Activated T-cell treated with anti-CD3 and anti-CD28 coated beads, Interleukin-2, amount 50 U/mL, for 72 hours (primary cell): ENCODE measurements at places on chromosomes 7 and 10. TPM values are rescaled to one million over a fixed set of nuclear protein-coding genes. Genes with fewer than 3 reads are reported as not detected.

DNA sequence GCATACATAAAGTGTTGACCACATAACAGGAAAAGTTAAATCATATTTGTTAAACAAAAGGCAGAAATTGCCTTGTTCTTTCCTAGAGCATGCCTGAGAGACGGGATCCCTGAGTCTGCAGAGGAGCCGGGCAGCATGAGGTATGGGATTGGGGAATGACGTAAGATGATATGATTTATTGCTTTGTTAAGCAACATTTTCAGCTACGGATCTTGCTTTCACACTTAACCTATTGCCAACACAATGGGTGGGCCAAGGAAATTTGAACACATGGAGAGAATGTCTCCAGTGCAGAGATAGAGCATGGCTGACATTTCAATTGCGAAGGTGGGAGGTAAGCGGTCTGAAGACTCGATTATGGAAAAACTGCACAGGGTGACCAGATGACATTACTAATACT lies 76.7 kb downstream of the EMX2 start:
- no peak overlapping the region for H3K27ac ChIP-seq
- H3K36me3 ChIP-seq = no peaks in the 10 kb centered on the region
- H3K27me3 ChIP-seq = peaks cover 57% of the 10 kb centered on the region
- H3K4me1 ChIP-seq = no peaks in the 10 kb centered on the region

- no peak within 1 kb of the TSS for H3K27ac ChIP-seq
- no peaks in the 10 kb centered on the region for H3K36me3 ChIP-seq
- DNase-seq = no peak
- H3K4me3 ChIP-seq = no peak within 1 kb of the TSS
- peaks cover 76% of the 10 kb centered on the region for H3K27me3 ChIP-seq
- peaks cover 4% of the 10 kb centered on the region for H3K4me1 ChIP-seq
These were observed at the start of gene PTF1A for GRCh38 chr10:23191764-23192711. TSS of gene PTF1A (plus strand) at chr10:23192312. CDS start at chr10:23192531, 219 bp downstream.

GRCh38 chr7:120989257-120990220 lies 1.0 kb downstream of the CPED1 start:
- no peak for DNase-seq
- H3K4me1 ChIP-seq = peaks cover 17% of the 10 kb centered on the region
- H3K36me3 ChIP-seq = peaks cover 2% of the 10 kb centered on the region
- H3K4me3 ChIP-seq = peak overlapping the region; percentile 76

- no peak overlapping the region for H3K4me3 ChIP-seq
- no peaks in the 10 kb centered on the region for H3K4me1 ChIP-seq
- H3K27me3 ChIP-seq = no peaks in the 10 kb centered on the region
- no peak overlapping the region for H3K27ac ChIP-seq
These were observed 8.2 kb downstream of the AP4M1 start for GRCh38 chr7:100109521-100110163.

DNA sequence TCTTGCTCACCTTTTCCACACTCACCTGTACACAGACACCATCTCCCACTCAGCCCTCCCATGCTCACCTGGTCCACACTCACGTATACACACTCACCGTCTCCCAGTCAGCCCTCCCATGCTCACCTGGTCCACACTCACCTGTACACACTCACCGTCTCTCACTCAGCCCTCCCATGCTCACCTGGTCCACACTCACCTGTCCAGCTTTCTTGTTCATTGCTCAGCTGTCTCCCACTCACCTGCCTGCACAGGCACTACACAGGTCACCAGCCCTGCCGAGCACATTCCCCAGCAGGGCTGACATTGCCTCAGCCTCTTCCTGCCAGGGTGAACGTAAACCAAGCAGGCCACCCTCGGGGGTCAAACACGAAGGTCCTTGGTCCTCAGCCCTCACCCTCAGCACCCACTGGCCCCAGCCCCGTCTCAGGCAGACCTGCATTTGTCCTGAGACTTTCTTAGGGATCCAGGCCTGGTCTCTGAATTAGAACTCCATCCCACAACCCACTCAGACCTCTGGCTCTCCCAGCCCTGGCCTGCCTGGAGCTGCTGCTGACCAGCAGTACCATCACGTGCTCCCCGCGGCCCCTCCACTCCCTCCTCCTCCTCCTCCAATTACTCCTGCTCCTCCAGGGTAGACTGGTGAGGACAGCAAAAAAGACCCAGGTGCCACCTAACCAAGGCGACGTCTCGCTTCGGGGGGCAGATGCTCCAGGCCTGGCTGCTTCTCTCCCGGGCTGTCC lies 12.8 kb upstream of the DNAAF5 start:
- no peak overlapping the region for H3K27ac ChIP-seq
- H3K27me3 ChIP-seq = no peaks in the 10 kb centered on the region
- peak overlapping the region; percentile 48 for H3K4me3 ChIP-seq
- H3K36me3 ChIP-seq = peaks cover 2% of the 10 kb centered on the region
- H3K4me1 ChIP-seq = peaks cover 26% of the 10 kb centered on the region
- DNase-seq = no peak

The PRSS2 gene
- total RNA-seq = not detected

The LBX1 gene
- total RNA-seq = not detected
